Occipital lobe (tissue), 3 donors: ENCODE measurements at places on chromosomes 2 and 18.

- DNase-seq, result no peak
Observed at GRCh38 chr18:50401295-50401694, 26.4 kb downstream of the SKA1 start.

DNA sequence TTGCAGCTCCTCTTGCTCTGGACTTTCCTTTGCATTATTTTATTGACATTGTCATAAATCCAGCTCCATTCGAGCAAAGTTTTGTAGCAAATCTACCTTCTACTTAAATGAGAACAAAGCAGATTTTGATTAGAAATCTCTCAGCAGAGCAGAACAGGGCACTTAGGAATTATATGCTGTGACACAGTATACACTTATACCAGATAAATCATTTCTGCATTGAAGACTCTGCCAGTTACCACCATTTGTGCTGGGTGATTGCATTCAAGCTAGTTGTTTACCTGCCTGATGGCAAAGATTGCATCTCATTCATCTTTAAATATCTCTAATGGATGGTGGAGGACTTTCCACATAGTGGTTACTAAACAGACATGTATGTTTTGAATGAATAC lies 441.7 kb upstream of the HNMT start:
- DNase-seq, result no peak

DNA sequence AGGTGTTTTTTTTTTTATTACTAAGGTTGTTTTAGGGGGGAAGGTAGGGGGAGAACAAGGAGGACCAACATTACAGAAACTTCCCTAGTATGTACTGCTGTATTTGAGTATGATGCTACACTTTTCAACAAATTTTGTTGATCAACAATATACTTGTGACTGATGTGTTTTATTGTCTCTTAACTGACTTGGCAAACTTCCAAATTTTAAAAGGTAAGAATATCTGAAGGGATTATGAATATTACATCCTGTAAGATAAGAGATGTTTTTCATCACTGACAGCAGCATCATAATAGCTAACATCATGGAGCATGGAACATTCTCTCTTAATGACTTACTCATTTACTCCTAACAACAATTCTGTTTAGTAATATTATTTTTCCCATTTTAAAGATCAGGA lies 86.0 kb upstream of the KIF5C start:
- DNase-seq, result no peak

GRCh38 chr18:11309172-11309571 lies 159.8 kb upstream of the PIEZO2 start:
- no peak for DNase-seq

- DNase-seq, result no peak
Observed at GRCh38 chr2:238939074-238939473, 91.2 kb downstream of the TWIST2 start.

- DNase-seq, result no peak
Observed at GRCh38 chr18:11407940-11408339, 201.5 kb upstream of the SLC35G4 start.

DNA sequence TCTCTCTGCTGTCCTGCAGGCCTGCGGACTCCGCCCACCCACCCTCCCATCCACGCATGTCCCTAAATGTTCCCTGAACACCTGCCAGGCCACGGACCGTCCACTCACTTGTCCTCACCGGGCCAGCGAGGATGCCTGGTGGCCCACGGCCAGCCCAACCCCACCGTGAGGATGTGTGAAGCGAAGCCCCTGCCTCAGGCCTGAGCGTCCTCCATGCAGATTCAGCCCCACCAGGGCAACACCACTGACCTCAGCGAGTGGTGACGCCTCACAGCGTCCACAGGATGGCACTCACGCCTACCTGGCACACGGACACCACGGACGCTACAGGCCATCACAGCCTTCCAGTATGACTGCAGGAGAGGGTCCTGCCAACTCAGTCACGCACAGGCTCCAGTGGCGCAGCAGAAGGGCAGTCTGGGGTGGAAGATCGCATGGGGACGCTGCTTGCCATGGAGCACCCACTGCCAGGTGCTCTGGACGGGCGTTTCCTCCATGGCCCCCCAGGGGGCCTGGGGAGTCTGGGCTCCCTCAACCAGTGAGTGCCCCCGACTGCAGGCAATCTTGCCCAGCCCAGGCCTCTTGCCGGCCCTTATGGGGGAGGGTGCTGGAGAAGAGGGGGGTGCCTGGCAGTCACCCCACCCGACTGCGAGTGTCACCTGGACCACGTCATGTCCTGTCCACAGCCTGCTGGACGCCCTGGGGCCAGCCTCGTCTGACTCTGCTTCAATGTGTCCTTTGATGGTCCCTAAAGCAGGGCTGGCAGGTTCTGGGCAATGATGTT lies 25.4 kb downstream of the HDAC4 start:
- DNase-seq, result no peak

DNA sequence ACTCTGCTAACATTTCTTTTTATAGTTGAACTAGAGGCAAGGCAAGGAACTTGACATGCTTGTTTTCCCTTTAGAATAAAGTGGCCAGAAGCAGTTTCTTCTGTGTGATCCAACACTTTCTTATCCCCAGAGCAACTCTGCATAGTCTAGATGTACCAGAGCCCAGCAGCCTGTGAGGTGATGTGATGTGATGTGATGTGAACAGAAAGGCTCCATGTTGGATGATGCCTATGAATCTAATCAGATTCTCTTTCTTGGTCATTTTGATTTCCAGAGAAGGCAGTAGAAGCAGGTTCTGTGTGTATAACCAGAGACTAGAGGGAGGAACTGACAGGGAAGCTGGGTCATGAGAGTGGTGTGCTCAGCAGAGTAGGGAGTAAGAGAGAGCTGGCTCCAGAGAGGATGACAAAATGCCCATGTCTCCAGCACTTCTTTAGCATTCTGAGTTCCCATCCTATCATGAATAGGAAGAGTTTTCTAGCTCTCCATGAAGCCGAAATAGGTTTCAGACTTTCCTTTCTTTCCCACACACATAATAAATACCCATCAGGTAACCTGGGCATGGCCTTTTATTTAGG lies 31.0 kb upstream of the PTH2R start:
- no peak for DNase-seq

GRCh38 chr2:200479692-200480265 lies 30.1 kb downstream of the KCTD18 start:
- DNase-seq, result no peak
